Right lung (tissue), 10 donors: ENCODE measurements at places on chromosomes 5 and 9. TPM values are rescaled to one million over a fixed set of nuclear protein-coding genes. Genes with fewer than 3 reads are reported as not detected.

DNA sequence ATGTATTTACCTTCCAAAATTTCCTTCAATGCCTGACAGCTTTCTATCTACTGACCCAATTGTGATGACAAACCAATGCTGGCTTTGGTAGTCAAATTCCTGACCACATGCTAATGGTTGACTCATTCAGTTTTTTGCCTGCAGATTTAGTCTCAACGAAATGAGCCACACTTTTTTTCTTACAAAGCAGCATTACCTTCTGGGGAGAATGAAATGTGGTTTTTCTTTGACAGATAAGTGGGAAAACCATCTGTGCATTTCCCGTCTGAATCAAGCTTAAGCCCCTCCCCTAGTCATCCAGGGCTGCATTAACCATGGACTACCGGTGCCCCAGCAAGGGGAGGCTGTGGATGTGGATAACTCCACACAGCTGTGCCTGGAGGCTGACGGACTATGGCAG is 99.6 kb upstream of the TAF11L2 start:
- no peak for DNase-seq

DNA sequence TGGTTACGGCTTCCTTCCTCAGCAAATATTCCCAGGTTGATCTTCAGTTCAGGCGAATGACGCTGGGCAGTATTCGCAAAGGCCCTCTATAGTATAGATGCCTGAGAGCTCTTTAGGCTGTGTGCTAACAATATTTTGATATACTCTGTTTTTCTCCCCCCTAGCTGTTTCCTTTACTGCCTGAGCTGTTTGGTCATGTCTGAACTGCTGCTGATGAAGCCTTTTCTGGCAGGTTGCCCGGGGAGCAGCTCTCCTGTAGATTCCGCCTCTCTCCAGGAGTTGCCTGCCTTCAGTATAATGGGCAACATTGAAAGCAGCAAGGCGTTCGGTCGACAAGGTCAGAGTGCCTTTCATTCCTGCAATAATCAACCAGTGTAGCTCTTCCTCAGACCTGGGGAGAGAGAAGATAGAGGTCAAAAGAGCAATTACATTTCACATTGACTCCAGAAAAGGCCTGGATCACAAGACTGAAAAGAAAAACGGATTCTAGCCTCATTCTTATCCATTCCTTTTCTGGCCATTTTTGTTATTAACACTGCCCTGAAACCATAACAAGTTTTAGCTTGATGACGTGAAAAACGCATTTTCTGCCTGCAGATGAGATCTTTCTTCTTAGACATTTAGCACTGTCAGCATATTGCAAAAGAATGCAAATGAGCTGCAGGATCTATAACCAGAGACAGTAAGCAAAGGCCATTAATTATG is 60.1 kb upstream of the ZNF608 start:
- peak; percentile 77 for DNase-seq

GRCh38 chr5:151740336-151740942 is 18.0 kb downstream of the ATOX1 start:
- peak; percentile 53 for DNase-seq

Gene CRB2
- 0.31 TPM for polyA plus RNA-seq

GRCh38 chr5:158843305-158843704 is 256.4 kb downstream of the EBF1 start:
- no peak for DNase-seq

DNA sequence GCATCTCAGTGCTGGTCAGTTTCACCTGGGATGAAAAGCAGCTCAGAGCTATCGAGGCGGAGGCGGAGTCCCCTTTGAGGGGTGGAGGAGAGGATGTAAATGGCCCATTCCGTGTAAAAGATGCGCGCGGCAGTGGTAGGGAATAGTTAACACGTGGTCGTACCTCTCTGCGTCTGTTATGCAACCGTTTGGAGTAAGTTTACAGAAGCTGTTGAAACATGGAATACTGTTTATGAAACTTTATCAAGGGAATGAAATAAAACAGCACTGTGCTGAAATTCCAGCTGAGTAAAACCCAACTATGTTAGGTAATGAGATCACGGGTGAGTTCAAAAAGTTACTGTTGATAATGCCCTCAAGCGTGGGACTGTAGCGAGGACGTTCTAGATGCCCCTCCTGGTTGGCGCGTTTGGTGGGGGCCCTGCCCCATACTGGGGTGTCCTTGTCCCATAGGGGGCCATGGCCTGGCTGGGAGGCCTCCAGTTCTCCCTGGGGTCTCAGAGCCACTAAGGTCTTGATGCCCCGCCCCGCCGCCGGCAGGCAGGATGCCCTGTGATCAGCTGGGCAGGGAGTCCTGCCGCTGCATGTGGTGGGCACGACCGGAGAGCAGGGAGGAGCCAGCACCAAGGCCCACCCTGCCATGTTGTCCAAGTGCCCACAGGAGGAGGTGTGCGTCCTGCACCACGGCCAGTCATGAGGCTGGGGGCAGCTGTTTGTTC is 90.9 kb downstream of the COL5A1 start:
- no peak for DNase-seq

DNA sequence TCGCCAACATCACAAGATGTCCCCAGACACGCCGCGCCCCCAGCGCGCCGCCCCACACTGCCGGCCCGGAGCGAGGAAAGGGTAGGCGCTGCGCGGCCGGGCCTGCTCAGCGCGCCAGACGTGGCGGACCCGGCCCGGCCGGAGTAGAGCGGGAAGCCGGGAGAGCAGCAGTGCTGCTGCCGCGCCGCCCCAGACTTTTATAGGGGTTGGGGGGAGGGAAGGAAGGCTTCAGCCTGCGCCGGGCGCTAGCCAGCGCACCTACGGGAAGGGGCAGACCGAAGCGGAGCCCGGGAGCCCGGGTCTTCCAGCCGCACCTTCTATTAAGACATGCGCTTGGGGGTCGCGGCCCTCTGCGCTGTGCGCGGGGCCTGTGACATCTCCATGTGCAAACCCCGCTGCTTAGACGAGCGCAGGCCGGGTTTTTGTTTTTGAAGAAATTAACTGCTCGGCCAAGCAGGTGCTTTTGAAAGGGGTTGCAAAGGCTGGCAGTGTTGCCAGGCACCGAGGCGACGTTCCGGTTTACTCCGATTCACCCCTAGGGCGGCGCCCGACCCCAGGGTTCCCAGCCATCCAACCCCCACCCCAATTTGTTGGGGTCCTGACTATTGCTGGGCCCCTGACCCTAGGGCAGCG is 353 bp upstream of the PAX5 start:
- no peak for DNase-seq

- DNase-seq: no peak
Observed at GRCh38 chr9:107292821-107293542, 9.9 kb downstream of the RAD23B start.

Gene HMCN2
- 1.0 TPM for polyA plus RNA-seq

DNA sequence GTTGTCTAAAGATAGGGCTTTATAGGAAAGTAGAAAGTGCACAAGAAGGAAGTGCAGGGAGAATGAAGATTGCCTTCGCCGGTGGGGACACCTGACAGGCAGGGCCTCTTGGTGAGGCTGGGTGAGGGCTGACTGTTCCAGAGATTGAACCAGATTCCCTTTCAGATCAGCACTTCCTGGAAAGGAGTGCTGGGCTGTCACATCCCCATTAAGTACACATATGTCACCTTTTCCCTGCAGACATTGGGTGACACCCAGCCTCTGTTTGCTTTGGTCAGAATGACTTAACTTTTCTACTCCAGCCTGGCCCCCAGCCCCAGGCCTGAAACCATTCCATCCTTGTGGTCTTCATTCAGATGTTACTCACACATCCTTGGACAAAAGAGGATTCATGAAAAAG is 7.4 kb upstream of the SHROOM1 start:
- no peak for DNase-seq

Gene DNAJA1
- 231 TPM for polyA plus RNA-seq
